ENCODE measurements at places on chromosomes 6 and 20.

DNA sequence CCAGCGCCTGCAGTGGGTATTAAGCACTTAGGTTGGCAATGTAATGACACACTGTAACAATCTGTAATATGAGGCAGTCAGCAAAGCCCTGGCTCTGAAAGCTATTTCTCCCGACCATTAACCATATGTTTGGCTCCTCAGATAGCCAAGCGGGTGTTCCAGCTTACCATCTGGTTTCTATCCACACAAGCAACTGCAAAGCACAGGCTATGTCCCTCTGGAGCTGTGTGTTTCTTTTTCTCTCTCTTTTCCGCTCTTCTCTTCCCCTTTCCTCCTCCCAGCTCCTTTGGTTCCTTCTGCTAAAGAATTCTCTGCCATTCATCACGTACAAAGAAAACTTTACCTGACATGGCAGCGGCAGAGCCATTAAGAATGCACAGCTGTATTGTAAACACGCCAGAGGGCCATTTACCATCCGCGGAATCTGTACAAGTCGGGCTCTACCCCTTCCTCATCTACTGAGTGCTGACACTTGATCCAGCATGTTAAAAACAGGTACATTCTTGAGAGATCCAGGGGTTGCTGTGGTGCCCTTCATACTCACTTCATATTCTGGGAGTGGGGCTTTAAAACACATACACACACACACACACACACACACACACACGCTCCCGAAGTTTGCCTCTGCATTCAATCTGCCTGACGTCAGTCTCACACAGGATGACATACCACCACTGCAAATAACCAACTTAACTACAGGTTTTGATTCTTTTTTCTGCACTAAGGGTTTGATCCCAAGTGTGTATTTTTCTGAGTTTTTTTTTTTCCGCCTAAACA lies 77.2 kb downstream of the BACH2 start:
- DNase-seq: peak; percentile 61

DNA sequence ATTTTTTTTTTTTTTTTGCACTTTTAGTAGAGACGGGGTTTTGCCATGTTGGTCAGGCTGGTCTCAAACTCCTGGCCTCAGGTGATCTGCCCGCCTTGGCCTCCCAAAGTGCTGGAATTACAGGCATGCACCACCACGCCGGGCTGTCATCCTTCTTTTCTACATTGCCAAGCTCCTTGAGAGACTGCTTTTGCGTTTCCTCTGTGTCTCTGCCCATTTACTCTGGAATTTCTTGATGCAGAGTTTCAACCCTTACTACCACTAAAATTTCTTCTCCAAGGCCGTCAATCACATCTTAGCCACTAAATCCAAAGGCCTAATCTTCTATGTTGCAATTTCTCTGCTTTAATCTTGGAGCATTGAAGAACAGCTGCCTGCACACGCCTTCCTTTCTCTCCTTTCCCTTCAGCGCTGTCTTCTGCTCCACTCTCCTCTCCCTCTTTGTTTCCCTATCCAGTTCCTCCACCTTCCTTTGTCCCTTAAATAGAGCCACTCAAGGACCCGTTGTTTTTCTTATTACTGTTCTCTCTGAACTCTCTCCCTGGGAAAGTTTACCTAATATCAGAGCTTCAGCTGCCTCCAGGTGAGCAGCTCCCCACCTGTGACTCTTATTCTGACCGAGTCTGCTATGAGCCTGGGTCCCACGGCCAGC lies 98.8 kb downstream of the SLC35B3 start:
- no peak for DNase-seq

DNA sequence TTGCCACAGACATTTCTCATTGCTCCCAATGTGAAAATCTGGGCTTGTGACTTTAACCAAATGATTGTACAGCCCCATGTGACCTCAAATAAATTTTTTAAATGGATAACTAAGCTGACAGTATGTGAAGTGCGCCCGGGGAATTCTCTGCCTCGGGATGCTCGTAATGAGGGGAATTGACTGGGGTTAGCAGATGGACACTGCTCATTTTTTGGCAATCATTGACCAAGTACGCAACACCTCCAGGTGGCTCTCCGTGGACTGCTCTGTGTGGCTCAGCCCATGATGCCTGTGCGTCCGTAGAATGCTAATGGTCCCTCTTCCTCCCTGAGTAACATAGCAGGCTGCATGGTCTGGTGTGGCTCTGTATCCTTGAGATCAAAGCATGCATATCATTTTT lies 42.4 kb downstream of the FARS2 start:
- DNase-seq: no peak

DNA sequence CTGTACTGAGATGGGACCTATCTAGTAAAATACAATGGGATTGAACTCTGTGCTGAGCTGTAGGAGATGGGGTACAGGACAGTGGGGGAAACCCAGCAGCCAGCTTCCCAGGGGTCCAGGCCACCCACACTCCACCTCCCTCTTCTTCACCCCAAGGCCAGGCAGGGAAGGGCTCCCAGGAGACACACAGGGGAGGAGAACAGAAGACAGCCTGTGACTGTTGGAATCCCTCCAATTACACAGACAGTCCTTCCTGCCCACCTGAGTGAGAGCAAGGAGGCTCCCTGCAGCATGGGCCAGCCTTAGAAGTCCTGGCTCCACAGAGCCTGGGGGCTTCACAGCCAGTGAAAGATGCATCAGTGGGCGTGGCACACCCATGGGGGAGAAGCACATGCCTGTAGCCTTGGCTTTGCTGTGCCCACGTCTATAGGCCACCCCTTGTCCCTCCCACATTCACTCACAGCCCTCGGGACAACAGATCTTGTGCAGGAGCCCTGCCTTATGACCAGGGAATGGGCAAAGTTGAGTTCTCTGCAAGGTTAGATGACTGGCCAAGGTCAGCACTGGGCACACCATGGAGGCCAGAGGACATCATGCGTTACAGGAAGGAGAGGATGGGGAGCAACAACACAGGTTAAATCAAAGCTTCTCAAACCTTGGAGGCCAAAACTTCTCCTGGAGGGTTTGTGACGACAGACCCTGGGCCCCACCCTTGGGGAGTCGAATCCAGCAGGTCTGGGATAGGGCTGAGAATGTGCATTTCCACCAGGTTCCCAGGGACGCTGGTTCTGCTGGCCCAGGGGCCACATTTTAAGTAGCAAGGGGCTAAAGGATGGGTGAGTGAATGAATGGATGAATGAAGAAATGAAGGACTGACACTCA lies 12.3 kb upstream of the CST7 start:
- DNase-seq: no peak

- DNase-seq: no peak
Observed at GRCh38 chr20:63183422-63184146, 32.3 kb downstream of the YTHDF1 start.

DNA sequence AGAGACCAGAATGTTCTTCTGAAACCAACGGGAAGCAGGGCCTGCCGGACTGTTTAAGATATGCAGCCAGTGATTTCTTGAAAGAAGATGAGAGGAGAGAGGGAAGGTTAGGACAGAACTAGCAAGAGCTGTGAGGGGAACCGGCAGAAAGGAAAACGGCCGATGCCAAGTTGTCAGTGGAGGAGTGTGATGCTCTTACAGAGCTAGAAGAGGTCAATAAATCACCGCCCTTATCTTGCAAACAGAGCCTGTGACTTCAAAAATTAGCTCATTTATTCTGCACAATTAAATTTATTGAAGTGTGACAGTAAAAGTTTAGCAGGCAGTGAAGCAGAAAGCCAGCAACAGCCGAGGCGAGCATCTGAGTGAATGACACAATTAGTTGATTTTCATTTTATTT lies 509.5 kb upstream of the ID4 start:
- DNase-seq: no peak

DNA sequence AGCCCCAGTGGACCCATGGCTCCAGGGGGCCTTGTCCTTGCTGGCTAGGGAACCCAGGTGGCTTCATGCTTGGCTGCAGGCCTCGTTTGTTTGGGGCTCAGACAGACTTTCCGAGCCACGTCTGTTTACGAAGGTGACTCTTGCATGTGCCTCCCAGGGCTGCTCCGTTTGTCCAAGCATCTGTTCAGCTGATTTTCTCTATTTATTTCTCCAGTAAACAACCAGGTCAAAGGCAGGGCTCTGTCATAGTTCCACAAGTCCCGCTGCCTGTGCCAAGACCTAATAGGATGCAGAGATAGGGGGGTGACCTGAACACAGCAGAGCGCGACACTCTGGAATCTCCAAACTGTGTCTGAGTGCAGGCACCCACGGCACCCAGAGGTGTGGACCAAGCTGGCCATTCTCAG lies 12.8 kb upstream of the SPO11 start:
- DNase-seq: no peak

DNA sequence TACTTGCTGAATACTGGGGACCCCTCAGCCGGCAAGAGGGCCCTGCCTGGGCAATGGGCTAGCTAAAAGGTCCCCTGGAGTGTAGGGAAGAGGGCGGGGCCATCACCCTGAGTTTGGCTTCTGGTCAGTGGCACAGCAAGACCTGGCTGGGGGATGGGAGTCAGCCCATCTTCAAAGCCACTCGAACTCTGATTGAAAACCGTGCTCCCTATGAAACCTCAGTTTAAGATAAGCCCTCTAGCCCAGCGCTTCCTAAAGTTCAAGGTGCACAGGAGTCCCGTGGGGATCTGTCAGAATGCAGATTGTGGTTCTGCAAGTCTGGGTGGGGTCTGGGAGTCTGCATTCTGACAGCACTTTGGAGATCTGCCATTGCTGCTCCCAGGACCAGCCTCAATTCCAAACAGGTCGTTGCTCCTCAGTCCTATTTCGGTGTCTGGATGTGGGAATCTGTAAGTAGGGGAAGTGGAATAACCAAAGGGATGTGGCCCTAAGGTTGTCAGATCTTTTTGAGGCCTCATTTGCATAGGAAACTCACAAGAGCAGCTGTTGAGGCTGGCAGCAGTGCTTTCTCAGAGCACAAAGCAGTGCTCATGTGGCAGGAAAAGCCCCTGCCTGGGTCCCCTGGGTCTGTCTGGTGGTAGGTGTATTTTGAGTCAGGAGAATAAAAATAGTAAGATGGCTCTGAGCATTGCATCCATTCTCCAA lies 85.3 kb upstream of the SCP2D1 start:
- DNase-seq: no peak

GRCh38 chr6:6870921-6871320 lies 236.8 kb upstream of the RREB1 start:
- DNase-seq: no peak

All from non-pigmented ciliary epithelial cell (primary cell).